ENCODE measurements at places on chromosomes 7 and 10. TPM values are rescaled to one million over a fixed set of nuclear protein-coding genes. Genes with fewer than 3 reads are reported as not detected.

The LHFPL3 gene
- not detected for total RNA-seq

The SPDYE5 gene
- not detected for total RNA-seq

The PRLHR gene
- total RNA-seq: not detected

The ATOH7 gene
- 0.21 TPM for total RNA-seq

The ZP3 gene
- 15.6 TPM for total RNA-seq

The PIP gene
- 0.19 TPM for total RNA-seq

The IFIT3 gene
- 4.1 TPM for total RNA-seq

The STEAP2 gene
- total RNA-seq: 4.9 TPM

The GHRHR gene
- total RNA-seq: not detected

The AKR1E2 gene
- 5.9 TPM for total RNA-seq

The ADIRF gene
- not detected for total RNA-seq

The FAM20C gene
- 47.6 TPM for total RNA-seq

The STOX1 gene
- total RNA-seq: 0.73 TPM

The FXYD4 gene
- total RNA-seq: not detected

All from A549 treated with dexamethasone at 1 μM for 4 hours (cell line).